Vein endothelial cell (primary cell): ENCODE measurements at places on chromosomes 1 and 21. TPM values are rescaled to one million over a fixed set of nuclear protein-coding genes. Genes with fewer than 3 reads are reported as not detected.

The ST7L gene
- total RNA-seq = 20.2 and 21.9 TPM in 2 replicates

The GPX7 gene
- 20.8 and 28.7 TPM in 2 replicates for total RNA-seq

The TEDDM1 gene
- total RNA-seq = not detected in 2 replicates

The LENEP gene
- total RNA-seq = 0.67 and 1.3 TPM in 2 replicates

The SELE gene
- total RNA-seq = 16.0 and 55.6 TPM in 2 replicates

The BPNT1 gene
- 23.8 and 29.4 TPM in 2 replicates for total RNA-seq

The HCRTR1 gene
- 1.3 and 2.0 TPM in 2 replicates for total RNA-seq

The HLX gene
- total RNA-seq = 8.5 and 15.0 TPM in 2 replicates

The RNF115 gene
- total RNA-seq = 18.0 and 20.3 TPM in 2 replicates

The MED8 gene
- total RNA-seq = 42.8 and 46.2 TPM in 2 replicates

The CHIA gene
- not detected in 2 replicates for total RNA-seq

The AVPR1B gene
- not detected in 2 replicates for total RNA-seq

The CPT2 gene
- 14.2 and 16.3 TPM in 2 replicates for total RNA-seq

The TRIM45 gene
- 0.98 and 1.4 TPM in 2 replicates for total RNA-seq

The LCE2A gene
- not detected in 2 replicates for total RNA-seq

The EPHA8 gene
- not detected in 2 replicates for total RNA-seq

The KPRP gene
- total RNA-seq = not detected in 2 replicates

The MINDY1 gene
- 13.6 and 15.4 TPM in 2 replicates for total RNA-seq

The JAM2 gene
- total RNA-seq = 0.33 and 1.8 TPM in 2 replicates

The IGSF9 gene
- not detected in 2 replicates for total RNA-seq

The TTC34 gene
- total RNA-seq = under 0.01 and 0.10 TPM in 2 replicates

The HSD3B2 gene
- not detected in 2 replicates for total RNA-seq

The NR1I3 gene
- not detected in 2 replicates for total RNA-seq

The CLCA1 gene
- not detected in 2 replicates for total RNA-seq

The MAP1LC3C gene
- not detected in 2 replicates for total RNA-seq
